ENCODE measurements at places on chromosomes 1 and 21.

DNA sequence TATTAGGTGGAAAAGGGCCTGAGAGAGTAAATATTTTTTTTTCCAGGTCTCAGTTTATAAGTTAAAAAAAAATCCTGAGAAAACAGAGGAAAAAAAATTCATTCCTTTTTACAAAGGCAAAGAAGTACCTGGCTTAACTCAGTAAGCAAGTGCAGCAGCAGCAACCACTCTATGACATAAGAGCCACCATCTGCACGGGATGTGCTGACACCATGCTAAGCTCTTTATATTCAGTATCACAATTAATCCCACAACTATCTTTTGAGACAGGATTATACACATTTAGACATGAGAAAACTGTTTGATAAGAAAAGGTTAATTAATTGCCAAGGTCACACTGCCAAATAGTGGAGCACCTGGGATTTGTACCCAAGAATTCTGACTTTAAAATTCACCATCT is 13.4 kb upstream of the DPT start:
- no peak for DNase-seq

DNA sequence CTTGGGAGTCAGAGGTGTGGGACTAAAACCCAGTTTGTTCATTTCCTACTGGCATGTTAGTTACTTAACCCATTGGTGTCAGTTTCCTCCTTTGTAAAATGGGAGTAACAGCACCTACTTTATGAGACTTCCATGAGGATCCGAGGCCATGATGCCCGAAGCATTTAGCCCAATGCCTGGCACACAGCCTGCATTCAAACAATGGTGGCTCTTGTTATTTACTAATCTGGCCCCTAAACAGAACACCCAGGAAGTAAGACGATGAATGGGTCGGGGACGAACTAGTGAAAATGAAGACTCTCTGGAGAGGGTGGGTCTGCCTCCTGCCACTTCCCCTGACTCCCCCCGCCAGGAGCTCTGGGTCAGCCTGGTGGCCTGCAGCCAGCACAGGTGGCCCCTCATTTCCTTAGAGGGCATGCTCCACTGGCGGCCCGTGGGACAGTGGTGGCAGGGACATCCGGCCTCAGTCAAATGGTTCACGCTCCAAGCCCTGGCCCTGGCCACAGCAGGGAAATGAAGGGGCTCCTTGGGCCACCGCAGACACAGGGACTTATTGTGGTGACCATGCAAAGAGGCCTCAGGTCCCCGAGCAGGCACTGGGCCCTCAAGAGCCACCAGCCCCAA is 9.5 kb upstream of the TAS1R2 start:
- no peak for DNase-seq

DNA sequence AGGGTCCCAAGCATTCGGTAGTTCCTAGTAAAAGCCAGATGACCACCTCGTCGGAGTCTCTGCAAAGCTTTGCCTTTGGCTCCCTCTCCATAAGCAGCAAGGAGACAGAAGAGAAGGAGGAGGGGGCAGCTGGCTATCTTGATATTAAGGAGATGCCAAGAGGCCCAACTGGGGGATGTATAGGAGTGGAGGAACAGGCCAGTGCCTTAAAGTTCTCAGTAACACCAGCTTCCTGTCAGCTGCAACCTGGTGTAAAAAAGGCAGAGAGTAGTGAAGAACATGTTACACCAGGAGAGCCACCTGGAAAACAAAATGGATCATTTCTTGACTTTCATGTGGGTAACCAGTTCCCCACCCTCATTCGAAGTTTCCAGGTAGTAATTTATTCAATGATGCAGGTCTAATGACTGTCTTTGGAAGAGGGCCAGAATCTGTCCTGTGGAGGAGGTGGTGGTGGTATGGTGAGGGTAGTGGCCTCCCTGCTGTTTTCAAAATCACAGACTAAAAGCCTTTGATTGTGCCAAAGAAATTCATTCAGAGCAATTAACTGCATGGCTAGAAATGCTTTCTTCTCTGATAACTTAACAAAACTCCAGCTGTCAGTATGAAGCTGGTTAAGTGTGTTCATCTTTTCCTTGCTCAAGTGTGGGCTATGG is 27.3 kb downstream of the TMEM200B start:
- DNase-seq: no peak

- DNase-seq: no peak
Measured at GRCh38 chr1:55720261-55720660, 505.1 kb upstream of the USP24 start.

GRCh38 chr1:217747156-217747769 is 116.1 kb downstream of the SPATA17 start:
- DNase-seq: no peak

Measured in T-helper 2 cell (primary cell).